ENCODE measurements at places on chromosomes 11 and 22.

DNA sequence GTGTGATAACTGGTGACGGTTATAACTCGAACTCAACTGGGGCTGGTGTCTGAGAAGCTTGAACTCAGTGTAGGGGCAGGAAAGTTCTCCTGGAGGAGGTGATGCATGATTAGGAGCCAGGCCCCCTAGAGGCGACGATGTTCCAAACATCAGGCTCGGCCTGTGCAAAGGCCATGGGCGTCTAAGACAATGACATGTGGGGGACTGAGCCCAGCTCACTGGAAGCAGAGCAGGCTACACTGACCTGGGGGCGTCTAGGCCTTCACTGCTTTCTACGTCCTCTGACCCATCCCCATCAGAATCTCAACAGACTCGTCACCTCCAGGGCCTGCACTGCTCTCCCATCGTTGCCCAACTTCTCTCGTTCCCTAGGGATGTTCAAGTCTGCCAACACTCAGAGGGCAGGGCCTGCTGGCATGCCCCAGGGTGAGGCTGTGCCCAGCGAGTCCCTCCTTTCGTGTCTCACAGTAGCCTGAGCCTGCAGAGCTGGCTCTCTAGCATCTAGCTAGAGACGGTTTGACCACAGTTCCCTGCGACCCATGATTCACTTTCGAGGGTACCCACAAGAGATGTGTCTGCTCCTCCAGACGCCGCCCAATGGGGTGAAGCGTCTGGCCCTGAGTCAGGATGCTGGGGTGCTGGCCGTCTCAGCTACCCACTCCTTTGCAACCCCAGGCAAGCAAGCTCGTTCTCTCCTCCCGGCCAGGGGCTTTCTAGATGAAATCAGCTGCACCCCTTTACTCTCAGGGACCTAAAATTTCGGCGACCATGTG, 1.1 kb upstream of the ATG16L2 start:
- DNase-seq: peak; percentile 58

GRCh38 chr11:130217133-130218031, 57.8 kb downstream of the ST14 start:
- no peak for DNase-seq

GRCh38 chr11:12430954-12431595, 53.7 kb downstream of the PARVA start:
- no peak for DNase-seq

DNA sequence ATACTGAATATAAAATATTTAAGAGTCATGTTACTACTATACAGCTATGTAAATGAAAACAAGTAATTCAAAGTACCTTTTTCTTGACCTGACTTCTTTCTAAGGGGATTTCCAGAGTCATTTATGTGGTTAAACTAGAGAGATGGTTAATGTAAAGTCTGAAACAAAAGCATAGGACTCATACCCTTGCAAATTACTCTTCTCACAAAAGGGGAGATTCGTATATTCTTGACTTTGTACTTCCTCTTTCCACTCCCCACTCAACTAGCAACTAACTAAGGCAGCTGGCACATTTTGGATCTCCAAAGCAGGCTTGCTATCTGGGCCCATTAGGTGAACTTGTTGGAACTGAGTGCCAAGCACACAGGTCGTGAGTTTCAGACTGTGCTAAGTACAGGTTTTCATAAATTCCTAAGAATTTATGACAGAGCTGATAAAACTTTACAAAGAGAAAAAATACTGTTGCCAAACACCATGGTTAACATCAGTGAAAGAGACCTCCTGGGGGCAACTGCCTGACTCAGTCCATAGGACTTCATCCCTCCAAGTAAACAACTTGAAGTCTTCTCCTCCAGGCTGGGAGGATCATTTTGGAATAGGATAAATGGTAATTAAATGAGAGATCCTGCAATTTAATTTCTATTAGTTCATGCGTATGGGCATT, 77.0 kb upstream of the DDI1 start:
- DNase-seq: no peak

- DNase-seq: peak; percentile 89
Observed at GRCh38 chr11:75399344-75400145, at the start of gene RPS3. RPS3 (plus strand) TSS chr11:75399518; CDS start chr11:75399548, 30 bp downstream.

DNA sequence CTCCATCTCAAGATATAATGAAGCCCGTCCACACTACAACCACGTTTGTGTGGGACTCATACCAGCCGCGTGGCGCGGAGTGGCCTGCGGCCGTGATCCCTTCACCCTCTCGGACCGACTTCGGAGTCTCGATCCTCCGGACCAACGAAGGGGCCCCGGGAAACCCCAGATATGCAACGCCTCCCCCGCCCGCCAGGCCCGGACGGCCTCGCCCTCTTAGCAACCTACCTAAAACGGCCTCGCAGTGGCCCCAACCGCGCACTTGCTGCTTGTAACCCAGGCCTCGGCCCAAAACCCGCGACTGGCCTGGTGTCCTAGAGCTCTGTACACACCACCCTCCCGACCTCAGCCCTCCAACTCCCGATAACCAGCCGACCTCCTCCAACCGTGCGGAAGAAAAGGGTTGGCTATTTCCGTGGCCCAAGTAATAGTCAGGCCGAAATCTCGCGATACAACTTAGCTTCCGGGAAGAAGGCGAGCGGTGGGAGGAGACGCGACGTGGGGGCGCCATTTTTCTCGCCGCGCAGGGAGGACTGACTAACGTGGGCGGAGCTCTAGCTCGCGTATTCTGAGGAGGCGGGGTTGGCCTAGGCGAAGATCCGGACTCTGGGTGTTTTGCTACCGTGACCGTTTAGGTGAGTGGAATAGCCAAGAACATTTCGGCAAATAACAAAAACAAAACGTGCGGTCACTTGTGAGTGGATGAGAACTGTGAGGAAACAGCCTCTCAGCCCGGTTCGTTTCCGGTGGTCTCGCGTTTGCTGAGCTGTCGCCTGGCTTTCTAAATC, at the start of the genes C11orf54 and TAF1D:
TSS of gene C11orf54 (plus strand) at position 579 of the 788 bp plus-strand sequence. CDS start 5,722 bp downstream, outside the sequence.
TSS of gene TAF1D (minus strand) at position 402 of the 788 bp plus-strand sequence. CDS start 2,191 bp downstream, outside the sequence.
- DNase-seq: peak; percentile 96

GRCh38 chr11:76104285-76104684, 102.0 kb downstream of the WNT11 start:
- DNase-seq: no peak

- DNase-seq: no peak
Observed at GRCh38 chr11:122778148-122778547, 60.2 kb upstream of the CRTAM start.

DNA sequence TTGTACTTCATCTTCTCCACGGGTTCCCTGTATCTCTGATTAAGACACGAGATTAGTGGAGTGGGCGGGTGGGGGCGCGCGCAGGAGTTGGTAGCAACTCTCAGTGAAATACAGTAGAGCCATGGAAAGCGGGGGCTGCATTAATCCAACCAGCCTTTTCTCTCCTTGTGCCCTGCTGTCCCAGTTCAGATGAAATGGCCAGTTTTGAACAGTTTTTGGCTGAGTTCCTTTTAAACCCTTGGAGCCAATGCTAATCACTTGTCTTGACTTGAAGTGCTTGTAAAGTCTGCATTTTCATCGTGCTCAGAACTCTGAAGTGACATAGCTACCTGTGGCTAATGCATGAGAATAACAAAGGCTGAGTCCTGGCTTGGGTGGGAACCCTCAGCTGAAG, 734 bp upstream of the TMEM123 start:
- no peak for DNase-seq

DNA sequence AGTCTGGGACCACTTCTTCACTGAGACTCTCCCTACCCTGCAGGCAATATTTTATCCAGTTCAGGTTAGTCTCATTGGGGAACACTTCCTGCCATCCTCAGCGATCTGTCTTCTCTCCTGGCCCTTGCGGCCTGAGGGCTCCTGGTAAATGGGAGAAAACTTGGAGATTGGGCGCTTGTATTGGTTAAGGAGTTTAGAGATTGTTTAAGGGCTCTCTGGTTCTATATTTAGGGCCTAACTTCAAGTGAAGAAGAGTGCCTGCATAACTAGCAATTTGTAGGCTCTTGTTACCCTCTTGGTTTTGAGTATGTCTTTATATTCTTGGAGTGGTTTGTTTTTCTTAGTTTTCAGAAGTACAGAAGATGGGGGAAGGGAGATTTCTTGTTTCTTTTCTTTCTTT, 72.7 kb downstream of the TRAF6 start:
- DNase-seq: no peak

DNA sequence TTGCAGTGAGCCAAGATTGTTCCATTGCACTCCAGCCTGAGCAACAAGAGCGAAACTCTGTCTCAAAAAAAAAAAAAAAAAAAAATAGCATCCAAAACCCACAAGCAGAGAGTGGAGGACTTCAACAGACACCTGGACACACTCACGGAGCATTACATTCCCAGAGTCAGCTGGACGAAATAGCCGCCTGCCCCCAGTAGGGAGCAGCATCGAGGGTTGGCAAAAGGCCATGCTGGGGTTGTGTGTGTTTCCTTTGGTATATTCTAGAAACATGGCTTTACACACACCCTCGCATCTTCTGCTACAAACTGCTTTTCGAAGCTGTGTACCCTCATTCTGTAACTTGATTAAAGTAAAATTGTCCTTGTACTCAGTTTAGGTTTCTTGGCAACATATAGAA, 5.3 kb downstream of the ADA2 start:
- no peak for DNase-seq

- DNase-seq: no peak
Observed at GRCh38 chr11:28673691-28674432, 565.7 kb downstream of the METTL15 start.

DNA sequence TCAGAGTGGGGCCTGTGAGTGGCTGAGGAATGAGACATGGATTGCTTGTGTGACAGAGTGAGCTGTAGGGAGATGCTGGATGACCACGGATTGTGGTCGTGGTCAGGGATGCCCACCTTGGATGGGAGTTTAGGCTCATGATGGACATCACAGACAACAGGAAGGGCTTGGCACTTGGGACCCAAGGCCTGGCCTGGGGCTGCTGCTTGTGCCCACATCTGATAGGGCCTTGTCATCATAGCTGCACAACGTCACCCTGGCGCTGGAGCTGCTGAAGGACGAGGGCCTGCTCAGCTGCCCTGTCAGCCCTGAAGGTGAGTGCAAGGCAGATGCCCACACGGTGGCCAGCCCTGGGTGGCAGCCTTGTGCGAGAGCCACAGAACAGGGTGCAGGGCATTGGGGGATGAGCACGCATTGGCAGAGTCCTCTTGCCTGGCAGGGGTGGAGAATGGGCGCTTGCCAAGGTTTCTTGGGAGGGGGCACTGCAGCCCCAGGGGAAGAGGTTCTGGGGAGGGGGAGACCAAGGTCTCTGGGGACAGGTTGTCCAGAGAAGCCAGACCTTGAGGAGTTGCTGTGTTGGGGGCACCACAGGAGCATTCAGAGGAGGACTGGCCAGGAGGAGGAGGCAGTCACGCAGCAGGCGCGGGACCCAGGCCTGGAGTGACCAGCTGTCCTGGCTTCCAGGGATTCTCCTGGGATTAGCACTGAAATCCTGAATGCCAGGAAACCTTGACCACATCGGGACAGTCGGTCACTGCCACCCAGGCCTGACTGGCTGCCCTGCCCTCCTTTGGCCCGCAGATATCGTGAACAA, 25.0 kb downstream of the PARVG start:
- DNase-seq: no peak

- no peak for DNase-seq
Observed at GRCh38 chr11:76162336-76163288, 43.7 kb downstream of the WNT11 start.

DNA sequence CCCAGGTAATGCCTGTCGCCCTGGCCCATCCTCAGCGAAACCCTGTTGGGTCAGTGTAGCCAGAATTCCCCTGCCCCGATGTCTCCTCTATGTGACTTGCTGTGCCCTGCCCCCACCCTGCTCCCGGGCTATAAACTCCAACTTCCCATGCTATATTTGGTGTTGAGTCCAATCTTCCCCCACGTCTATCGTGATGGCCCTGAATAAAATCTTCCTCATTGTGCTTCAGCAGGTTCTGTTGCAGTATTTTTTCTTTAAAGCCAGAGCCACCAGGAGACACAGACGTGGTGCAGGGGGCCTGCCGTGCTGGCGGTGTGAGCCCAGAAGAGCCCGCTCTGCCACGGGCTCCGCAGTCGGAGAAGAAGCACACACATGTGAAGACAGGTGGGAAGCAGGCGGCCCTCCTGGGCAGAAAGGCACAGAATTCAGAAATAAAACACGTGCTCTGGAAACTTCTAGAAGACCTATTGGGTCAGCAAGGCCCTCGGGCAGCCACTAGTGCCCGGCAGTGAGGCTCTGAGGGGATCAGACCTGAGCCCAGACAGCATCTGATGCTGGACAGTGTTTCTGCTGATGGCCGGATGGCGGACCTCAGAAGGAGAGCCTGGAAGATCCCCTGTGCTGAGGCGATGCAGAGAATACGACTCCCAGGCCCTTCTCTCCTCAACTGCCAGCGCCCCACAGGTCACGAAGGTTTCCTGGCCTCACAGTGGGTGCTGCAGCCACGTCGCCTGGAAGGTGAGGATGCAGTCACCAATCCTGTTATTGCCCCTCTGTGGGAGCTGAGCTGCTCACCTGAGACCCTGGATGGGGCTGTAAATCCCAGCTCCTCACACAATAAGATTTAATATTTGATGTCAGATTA, 501.9 kb downstream of the BRD1 start:
- no peak for DNase-seq

DNA sequence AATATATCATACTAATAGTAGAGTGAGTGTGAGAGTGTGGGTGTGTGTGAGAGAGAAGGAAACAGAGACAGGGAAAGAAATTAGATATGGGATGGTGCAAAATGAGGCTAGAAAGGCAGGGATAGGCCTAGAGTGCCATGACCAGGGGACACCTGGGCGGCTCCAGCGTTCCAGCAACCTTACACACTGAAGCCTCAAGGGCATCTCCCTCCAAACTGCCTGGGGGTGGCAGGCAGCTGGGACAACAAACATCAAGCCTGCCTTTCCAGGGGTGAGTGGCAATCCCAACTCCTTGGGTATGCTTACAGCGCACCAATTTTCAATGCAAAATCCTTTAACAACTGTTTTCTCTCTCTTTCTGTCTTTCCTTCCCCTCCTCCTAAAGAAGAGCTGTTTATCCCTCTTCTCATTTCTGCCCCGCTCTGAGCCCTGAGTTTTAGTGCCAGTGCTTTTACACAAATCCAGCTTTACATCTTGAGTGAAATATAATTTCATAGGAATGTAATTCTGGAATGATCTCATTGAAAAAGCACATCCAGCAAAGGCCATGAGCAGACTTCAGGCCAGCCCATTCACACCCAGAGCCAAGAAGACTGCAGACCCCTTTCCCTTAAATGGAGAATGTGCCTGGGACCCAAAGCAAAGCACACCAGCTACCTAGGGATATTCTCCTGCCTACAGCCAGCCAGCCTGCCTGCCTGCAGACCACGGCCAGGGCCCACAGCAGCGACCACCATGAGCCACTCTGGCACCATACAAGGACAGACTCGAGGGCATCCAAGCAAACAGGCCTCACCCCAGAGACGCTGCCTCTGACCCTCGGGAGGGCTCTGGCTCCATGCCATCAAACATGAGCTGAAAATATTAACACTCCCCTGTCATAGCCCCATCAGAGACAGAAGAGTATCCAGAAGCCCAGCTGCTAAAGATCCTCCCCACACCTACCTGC, 90.3 kb downstream of the RPL27A start:
- DNase-seq: no peak

DNA sequence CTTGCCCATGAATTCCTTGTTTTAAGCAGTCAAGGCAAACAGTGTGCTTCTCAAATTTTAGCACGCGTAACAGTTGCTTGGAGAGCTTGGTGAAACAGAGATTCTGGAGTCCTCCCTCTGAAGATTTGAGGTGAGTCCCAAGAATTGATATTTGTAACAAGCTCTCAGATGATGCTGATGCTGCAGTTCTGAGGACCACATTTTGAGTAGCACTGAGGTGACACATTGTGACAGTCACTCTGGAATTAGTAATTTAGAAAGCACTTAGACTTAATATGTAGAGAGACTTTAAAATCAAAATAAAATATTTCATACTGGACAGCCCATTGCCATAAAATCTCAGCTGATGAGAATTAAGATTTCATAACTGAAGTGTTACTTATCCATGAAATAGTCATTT, 38.5 kb downstream of the DNAJC24 start:
- DNase-seq: no peak

GRCh38 chr11:115226556-115226955, 277.7 kb downstream of the CADM1 start:
- no peak for DNase-seq

Measured in CD4-positive, alpha-beta memory T cell (primary cell).